ENCODE measurements at places on chromosomes 7 and 10. TPM values are rescaled to one million over a fixed set of nuclear protein-coding genes. Genes with fewer than 3 reads are reported as not detected.

MAGI2 gene
- 5.8 TPM for total RNA-seq

OR2A1 gene
- total RNA-seq, result not detected

TAC1 gene
- total RNA-seq, result not detected

CCNY gene
- total RNA-seq, result 89.4 TPM

ADCK2 gene
- total RNA-seq, result 12.4 TPM

ZNF138 gene
- 3.5 TPM for total RNA-seq

MYPN gene
- 0.11 TPM for total RNA-seq

ASZ1 gene
- not detected for total RNA-seq

ANXA8 gene
- 0.55 TPM for total RNA-seq

NXPH1 gene
- not detected for total RNA-seq

DNA sequence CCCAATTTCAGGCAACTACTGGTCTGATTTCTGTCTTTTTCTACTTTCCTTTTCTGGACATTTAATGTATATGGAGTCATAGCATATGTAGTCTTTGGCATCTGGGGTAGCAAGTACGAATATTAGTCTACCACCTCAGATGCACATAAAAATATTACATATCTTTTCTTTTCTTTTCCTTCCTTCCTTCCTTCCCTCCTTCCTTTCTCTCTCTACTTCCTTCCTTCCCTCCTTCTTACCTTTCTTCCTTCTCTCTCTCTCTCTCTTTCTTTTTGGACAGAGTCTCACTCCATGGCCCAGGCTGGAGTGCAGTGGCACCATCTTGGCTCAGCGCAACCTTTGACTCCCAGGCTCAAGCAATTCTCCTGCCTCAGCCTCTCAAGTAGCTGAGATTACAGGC is 4.0 kb upstream of the OPTN start:
- no peak for DNase-seq

GRCh38 chr7:40701836-40702551 is 567.2 kb downstream of the SUGCT start:
- no peak for DNase-seq

GRCh38 chr10:126373147-126373546 is 15.1 kb downstream of the ADAM12 start:
- DNase-seq, result no peak

DNA sequence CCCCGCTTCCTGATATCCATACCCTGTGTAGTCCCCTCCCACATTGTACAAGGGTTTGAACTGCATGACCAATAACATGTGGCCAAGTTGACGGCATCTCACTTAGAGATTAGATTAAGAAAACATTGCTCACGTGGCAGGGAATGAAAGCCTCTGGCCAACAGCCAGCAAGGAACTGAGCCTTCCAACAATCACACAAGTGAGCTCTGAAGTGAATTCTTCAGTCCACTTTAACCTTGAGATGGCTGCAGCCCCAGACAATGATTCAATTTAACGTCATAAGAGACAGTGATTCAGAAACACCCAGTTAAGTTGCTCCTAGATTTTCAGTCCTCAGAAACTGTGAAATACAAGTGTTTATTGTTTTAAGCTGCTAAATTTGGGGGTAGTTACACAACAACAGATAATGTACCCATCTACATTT is 165.9 kb upstream of the PLXNA4 start:
- DNase-seq, result peak; percentile 98

GRCh38 chr7:132177708-132178401 is 398.4 kb downstream of the PLXNA4 start:
- DNase-seq, result no peak

- DNase-seq, result no peak
Measured at GRCh38 chr7:27164045-27164366, 1.3 kb downstream of the HOXA9 start.

GRCh38 chr10:35789996-35790395 is 147.9 kb upstream of the FZD8 start:
- peak; percentile 43 for DNase-seq

- no peak for DNase-seq
Measured at GRCh38 chr7:90274161-90274560, 29.2 kb downstream of the CFAP69 start.

GRCh38 chr7:35846816-35847412 is 46.1 kb downstream of the SEPTIN7 start:
- no peak for DNase-seq

- no peak for DNase-seq
Measured at GRCh38 chr7:77484785-77485184, 52.3 kb upstream of the PTPN12 start.

GRCh38 chr7:130734815-130735716 is 1.1 kb upstream of the KLF14 start:
- no peak for DNase-seq

- peak; percentile 77 for DNase-seq
Measured at GRCh38 chr7:104972500-104972899, 41.5 kb upstream of the KMT2E start.

- DNase-seq, result no peak
Measured at GRCh38 chr10:122021379-122021778, 32.4 kb downstream of the TACC2 start.

- peak; percentile 68 for DNase-seq
Measured at GRCh38 chr10:62467527-62467926, 93.4 kb downstream of the ZNF365 start.

DNA sequence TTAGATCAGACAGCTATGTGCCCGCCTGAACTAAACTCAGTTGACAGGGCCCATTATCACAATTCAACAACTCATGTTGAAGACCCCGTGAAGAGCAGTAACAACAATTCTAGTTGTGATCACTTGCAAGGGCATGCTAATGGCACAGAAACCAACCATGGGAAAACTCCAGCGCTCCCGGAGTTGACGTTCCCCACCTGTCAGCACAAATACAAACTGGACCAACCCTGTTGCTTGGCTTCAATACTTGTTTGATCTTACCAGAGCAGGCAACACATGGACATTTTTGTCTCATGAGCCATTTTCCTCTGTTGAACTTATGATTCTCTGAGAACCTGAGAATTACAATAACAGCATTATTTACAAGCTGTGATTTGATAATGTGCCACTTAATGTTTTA is 119.0 kb upstream of the LANCL2 start:
- DNase-seq, result peak; percentile 71

- DNase-seq, result no peak
Measured at GRCh38 chr10:17031637-17032635, 97.7 kb downstream of the CUBN start.

Data from astrocyte (in vitro differentiated cells and primary cell).